ENCODE measurements at places on chromosomes 11 and 22.

DNA sequence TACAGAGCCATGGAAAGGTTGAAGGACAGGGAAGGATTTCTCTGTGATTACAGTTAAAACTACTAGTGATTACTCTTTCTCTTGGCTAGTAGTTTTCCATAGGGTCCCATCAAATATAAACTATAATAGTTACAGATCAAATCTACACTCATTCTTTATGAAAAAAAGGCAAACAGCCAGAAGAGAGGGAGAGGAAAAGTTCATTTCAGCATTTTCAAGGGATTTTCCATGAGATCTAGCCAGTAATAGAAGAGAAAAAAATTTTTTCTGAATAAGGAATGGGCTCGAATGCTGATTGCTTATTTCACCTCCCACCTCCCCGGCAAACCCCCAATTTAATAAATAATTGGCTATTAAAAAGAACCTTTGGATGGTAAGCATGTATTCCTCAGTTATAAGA, 74.8 kb upstream of the BLID start:
- DNase-seq: no peak

DNA sequence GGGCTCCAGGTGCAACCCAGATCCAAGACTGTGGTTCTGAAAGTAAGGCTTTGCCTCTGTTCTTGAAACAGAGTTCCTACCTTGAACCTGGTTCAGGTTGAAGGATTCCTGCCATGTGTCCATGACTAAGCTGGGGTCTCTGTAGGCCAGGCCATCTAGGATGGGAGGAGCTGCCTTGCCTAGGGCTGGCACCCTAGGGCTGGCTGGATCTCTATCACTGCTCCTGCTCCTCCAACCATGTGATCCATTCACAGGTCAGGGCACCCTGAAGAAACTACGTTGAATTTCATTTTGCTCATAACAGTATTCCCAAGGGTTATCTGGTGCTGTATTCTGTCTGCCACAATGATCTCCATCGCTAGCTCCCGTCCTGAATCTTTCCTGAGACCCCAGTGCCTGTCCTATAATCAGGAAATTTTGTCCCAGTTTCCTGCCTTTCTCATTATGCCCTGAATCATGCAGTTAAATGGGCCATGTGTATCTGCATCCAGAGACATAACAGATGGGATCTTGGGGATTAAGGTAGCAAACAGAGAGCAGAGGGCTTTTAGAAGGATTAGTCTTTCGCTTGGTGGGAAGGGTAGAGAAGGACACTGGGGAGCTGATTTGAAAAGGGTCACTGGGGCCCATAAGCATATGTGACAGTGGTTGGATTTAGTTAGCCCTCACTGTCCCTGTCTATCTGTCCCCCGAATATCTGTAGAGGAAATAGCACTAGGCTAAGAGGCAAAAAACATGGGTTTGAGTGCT, 98.2 kb upstream of the MTMR2 start:
- no peak for DNase-seq

GRCh38 chr11:3087821-3088800, 30.9 kb upstream of the CARS1 start:
- no peak for DNase-seq

GRCh38 chr22:22855085-22855484, 32.5 kb upstream of the IGLL5 start:
- DNase-seq: no peak

DNA sequence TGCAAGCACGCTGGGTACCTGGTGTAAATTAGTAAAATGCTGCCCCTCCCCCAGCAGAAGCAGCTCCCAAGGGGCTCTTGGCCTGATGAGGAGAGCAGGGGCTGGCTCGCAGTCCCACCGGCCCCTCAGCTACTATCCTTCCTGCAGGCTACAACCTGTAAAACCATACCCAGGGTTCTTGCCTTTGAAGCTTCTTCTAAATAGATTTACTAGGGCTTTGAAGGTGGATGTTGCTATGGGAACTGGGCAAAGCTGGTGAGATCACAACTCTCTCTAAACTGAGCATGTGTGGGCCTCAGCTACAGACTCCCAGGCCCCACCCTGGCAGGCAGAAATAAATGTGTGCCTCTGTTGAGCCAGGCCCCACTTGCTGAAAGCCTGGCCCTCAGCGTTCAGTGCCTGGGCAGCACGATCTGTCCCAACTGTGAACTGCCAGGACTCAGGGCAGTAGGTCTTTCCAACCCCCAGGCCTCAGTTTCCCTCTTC, 18.5 kb downstream of the CD5 start:
- no peak for DNase-seq

GRCh38 chr11:46247659-46248058, 29.8 kb upstream of the CREB3L1 start:
- peak; percentile 59 for DNase-seq

GRCh38 chr22:43313890-43314474, 29.2 kb downstream of the SCUBE1 start:
- DNase-seq: no peak

DNA sequence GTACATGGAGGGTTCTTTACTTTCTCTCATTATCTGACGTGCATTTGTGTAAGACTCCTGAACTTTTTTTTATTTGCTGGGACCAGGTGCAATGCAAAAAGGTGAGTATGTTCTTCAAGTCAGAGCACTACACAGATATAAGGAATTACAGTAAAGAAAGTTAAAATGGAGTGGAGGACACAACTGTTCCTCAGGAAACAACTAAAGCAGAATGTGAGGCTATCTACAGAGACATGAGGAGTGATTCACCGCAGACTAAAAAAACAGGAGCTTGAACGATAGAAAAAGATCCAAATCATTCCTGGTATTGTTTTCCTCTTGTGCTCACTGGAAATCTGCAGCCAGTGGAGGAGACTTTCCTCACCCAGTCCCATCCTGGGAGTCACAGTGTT, 106.2 kb downstream of the ABTB2 start:
- no peak for DNase-seq

- DNase-seq: no peak
Observed at GRCh38 chr11:74953451-74953850, 4.4 kb downstream of the SPCS2 start.

- DNase-seq: no peak
Observed at GRCh38 chr11:108926171-108926840, 261.4 kb downstream of the DDX10 start.

DNA sequence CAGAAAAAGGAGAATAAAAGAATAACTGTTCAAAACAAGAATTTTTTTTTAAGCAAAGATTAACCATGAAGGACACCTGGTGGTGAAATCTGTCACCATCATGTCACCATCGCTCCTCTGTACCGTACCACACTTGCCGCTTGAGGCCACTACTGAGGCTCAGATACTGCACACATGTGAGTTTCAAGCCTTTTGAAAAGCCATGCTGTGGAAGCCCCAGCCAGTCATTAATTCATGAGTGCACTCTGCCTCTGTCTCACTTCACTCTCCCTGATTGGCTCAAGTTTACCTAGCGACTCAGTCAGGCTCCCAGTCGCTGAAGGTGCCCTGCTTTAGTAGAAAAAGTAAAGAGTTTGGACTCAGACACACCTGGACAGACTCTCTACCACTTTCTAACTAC, 6.6 kb upstream of the MS4A12 start:
- no peak for DNase-seq

GRCh38 chr11:114081641-114082414, 22.3 kb downstream of the ZBTB16 start:
- DNase-seq: no peak

GRCh38 chr11:28250192-28250591, 142.0 kb downstream of the METTL15 start:
- DNase-seq: no peak

Data from epithelial cell of proximal tubule (primary cell).